ENCODE measurements at places on chromosomes 7 and 10.

- DNase-seq: no peak
Observed at GRCh38 chr10:63456437-63457210, 9.2 kb downstream of the JMJD1C start.

DNA sequence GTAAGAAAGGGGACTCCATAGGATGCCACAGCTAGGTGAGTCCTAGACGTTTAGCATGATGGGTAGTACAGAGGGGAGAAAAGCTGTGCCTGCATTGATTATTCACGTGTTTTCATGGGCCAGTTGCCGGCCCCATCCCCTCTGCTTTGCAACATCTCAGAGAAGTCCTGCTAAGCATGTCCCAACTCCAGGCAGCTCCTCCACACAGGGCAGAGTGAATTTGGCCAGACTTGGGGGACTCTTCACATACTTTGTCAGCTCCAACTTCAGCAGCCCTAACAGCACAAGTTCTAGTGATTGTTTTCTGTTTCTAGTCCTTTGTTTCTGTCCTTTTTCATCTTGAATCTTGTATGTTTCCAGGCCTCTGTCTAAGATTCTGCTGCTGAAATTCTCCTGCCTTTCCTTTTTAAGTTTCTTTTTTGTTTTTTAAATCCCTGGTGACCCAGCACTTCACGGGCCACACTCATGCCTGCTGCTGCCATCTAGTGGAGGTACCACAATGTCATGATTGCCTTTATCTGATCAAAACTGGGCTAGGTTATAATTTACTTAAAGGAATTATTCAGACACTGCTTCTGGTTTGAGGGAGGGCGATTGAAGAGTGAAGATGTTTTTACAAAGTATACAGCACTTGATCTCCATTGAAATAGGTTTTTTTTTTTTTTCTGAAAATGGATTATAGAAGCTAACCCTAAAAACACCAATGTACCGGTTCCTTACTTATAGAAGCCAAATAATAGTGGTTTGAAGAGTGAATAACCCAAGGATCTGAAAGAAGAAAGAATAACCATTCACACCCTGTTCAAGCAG is 276.9 kb downstream of the CSTF2T start:
- DNase-seq: no peak

- no peak for DNase-seq
Observed at GRCh38 chr7:101978683-101979082, 161.3 kb downstream of the CUX1 start.

DNA sequence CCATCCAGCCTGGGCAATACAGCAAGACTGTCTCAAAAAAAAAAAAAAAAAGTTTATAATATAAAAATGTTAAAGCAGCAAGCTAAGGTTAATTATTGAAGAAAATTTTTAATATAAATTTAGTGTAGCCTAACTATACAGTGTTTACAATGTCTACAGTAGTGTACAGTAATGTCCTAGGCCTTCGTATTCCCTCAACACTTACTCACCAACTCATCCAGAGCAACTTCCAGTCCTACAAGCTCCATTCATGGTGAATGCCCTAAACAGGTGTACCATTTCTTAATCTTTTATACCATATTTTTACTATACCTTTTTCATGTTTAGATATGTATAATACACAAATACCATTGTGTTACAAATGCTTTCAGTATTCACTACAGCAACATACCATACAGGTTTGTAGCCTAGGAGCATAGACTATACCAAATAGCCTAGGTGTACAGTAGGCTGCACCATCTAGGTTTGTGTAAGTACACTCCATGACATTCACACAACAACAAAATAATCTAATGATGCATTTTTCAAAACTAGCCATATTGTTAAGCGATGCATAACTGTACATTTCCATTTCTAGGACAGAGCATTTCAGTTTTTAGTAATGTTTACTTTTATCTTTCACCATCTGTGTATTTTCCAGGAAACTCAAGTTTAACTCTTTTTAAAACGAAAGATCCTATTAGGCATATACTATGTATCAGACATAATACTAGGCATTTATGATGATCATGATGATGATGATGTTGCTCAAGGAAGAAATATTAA is 43.3 kb downstream of the CNOT4 start:
- DNase-seq: no peak

GRCh38 chr10:47443145-47443544 is 40.8 kb downstream of the ANXA8 start:
- DNase-seq: no peak

GRCh38 chr10:42428534-42428933 is 209.8 kb downstream of the ZNF33B start:
- no peak for DNase-seq

DNA sequence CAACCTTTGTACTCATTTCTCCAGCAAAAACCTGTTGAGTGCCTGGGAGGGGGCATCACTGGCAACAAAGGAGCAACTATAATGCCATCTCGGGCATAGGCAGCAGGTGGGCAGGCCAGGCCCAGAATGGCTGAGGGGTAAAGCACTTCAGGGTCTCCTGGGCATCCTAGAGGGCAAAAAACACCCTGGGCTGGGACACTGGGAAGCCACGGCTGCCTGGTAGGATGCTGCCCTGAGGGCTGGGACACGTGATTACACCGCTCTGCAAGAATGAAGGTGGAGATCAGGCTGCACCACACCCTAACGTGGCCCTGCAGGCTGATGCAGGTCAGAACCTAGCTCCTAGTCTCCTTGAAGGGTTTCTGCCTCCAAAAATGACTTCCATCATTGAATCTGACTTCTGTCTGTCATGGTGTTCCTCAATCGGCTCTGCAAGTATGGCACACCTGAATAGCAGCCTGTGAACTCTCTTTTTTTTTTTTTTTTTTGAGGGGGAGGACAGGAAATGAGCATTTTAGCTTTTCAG is 4.5 kb upstream of the TRAPPC14 start:
- DNase-seq: no peak

GRCh38 chr7:157019718-157020451 is 9.4 kb upstream of the MNX1 start:
- no peak for DNase-seq

- DNase-seq: no peak
Observed at GRCh38 chr7:10770176-10770575, 203.5 kb upstream of the PHF14 start.

DNA sequence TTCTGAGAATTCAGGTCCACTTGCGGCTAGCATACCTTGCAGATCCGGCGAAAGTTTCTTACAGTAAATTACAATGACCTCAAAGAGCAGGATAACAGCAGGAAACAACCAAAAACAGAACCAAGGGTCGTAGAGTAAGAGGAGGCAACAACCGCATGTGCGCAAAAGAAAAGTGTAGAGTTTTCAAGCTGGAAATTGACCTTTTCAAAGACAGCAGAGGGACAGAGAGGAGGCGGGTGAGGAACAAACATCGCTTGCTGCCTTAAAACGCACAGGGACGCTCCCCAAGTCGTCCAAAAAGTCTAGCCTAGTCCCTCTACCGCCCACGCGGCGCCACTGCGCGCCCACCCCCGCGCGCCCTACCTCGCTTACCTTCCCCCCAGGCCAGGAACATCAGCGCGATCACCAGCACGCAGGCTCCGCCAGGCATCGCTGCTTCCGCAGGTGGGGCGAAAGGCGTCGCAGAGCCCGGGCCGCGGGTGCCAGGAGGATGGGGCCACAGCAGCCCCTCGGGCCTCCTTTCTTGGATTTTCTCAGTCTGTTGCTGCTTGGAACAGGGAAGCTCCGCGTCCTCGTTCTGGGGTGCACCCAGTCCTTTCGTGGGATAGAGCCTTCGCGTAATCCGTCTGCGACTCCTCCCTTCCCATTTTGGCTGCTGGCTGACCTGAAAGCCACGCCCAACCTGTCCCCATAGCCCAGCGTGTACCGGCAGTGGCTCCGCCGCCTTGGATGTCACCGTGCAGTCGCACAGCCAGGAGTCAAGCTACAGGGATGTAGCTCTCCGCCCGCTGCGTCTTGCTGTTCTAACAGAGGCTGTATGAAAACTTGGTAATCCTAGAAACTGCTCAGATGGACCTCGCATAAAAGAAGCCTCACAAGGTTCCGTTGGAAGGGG is at the start of gene VWDE:
Gene VWDE (minus strand): TSS at position 579 of the 895 bp plus-strand sequence. CDS start 149 bp downstream, at position 430.
- DNase-seq: peak; percentile 7

GRCh38 chr7:7536396-7537019 is 835 bp upstream of the COL28A1 start:
- no peak for DNase-seq

DNA sequence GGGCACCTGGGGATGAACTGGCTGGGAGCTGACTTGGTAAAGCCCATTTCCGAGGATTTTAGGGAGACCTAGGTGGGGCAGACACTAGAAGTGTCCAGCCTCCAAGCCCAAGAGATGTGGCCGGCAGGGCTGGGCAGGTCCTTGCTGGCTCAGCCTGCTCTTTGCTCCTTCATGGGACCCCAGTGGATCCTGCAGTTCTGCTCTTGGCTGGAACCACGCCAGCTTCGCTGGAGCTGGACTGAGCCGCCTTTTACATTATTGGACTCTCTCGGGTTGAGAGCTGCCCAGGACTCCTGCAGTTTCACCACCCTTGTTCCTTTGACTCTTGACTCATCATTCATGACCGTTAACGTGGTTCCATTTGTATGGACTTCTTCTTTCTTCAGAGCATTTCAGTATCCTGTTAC is 5.7 kb downstream of the PPIF start:
- DNase-seq: no peak

DNA sequence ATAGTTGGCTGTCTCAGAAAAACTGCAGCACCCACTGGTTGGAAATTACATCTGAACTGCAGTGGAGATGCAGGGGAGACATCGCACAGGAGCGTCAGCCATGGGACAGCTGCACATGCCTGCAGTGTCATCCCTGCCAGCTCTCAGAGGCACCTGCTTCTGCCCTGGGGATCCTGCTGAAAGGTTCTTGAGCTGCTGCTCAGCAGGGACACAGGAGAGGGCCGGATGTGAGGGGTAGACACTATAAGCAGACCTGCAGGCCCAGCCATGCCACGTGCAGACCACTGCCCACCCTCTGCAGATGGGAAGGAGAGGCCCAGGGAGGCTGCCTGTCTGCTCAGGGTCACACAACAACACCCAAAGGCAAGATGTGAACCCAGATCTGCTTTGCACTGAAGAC is 601.4 kb downstream of the DNAJB6 start:
- no peak for DNase-seq

DNA sequence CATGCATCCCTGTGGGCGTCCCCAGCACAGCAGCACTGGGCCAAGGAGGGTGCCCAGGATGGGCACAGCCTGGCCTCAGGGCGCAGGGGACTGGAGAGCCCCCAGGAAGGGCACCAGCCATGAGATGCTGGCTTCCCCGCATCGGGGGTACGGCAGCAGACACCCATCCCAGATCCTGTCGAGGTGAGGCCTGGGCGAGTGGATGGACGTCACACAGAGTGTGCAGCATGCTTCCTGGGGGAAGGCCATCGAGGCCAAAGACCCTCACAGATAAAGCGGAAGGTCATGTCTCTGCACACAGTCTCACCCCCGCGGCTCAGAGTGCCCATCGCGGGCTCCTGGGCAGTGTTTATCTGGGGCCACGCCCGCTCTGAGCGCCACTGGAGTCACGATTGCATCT is 18.8 kb downstream of the ADGRA1 start:
- DNase-seq: no peak

DNA sequence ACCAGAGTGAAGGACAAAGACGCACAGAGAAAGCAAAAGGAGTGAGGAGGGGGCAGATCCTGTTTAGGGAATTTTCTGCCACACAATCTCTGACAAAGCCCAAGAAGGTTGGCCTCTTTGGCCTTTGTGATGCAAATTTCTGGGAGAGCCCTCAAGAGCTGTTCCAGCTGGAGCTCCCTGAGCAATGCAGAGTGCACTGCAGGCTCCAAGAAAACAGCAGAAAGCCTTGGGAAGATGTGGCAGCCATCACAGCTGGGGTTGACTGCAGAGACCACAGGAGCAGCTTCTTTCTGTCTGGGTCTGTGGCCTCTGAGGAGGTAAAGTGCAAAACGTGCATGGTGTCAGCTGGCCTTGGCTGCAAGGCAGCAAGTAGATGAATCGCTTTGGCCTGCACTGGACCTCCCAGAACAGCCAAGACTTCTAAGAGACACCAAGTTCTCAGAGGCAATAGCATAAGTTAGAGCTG is 200.2 kb downstream of the ELMO1 start:
- no peak for DNase-seq

DNA sequence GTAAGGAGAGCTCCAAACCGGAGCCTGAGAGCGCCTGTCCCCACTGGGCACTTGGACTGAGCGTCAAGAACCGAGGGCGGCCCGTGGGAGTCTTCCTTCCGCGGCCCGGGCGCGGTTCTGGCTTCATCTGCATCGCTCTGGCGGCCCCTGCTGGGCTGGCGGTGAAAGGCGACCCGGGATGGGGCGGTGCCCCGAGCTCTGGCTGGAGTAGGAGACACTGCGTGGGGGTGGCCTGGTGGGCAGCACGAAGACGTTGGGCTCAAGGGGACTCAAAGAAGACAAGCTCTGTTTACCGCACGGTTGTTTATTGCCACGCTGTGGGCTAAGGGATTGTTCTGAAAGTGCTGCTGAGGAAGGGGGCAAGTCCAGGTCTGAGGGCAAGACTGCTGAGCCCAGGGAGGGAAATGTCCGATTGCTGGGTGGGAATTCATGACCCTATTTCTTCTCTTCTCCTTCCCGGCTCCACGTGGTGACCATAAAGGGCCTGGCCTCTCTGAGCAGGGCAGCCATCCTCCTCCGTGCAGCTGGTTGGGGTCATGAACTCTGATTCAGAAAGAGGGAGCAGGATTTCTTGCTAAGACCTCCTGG is 29.8 kb downstream of the PLAU start:
- peak; percentile 61 for DNase-seq

DNA sequence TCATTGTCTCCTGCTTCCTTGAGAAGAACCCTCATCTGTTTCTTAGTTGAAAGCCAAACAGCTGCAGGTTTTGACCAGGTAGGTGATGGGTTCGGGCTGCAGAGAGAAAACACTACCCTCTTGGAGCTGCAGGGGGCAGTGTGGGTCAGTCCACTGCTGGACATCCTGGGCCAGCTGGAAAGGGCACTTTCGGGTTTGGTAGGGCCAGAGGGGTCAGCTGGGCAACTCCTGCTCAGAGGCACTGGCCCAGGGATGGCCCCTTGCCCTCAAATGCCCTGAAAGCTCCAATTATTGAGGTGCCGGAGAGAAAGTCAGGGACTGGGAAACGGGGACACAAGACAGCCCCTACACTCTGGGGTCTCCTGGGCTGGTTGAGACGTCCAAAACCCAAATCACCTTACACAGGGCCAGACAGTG is 90.7 kb downstream of the MKI67 start:
- DNase-seq: peak; percentile 38

DNA sequence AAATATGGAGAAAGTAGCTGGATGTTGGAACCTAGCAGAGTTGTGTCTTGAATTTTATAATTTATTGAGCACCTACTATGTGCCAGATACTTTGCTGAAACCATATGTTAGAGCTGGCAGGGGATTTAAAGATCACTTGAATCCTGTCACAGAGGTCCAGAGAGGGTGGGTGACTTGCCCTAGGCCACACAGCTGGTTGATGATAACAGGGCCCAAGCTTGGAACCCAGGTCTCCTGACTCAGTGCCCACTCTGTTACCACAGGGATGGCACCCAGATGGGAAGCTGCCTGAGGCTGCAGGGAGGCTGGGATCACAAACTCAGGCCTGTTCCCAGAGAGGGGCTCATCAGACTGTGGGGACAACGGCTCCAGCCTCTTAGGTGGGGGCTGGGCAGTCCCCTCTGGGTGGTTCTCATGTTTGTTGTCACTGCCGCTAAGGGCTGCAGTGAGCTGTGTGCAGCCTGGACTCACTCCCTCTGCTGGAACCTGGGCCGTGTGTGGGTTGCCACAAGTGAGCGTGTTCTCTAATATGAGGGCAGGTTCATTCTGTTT is 18.6 kb downstream of the GOLGA7B start:
- no peak for DNase-seq

GRCh38 chr10:129846991-129847391 is 117.1 kb downstream of the EBF3 start:
- no peak for DNase-seq
